ENCODE measurements at places on chromosomes 12 and 14.
A peak's percentile ranks its signal among the peaks of the same experiment; 100 is the strongest.

DNA sequence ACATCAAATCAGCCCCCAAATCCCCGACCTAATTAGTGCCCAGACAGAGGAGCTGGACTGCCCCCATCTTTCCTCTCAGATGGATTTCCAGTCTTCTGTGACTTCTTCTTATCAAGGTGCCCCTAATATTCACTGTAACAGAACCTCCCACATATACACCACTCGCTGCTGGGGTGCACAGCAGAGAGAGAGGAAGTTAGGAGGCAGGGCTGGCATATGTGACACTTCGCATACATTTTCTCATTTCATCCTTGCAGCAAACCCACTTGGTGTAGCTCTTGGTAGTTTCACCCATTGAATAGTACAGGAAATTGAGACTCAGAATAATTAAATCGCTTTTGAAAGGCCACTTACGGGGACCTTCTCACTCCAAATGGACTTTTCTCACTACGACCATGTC, 56.5 kb upstream of the CCND2 start:
- no peak for DNase-seq

DNA sequence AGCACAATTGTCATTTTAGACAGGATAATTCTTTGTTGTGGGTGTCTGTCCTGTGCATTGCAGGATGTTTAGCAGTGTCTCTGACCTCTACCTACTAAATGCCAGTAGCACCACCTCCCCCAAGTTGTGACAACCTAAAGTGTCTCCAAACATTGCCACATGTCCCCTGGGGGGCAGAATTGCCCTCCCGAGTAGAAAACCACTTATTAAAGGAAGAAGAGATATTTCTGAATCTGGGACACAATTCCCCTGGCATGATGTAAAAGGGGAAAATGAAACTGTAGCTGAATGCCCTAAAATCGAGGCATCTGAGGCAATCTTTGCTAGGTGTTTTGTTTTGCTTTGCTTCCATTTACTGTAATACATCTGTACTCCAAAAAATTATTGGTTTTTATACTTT, 116.8 kb upstream of the NAP1L1 start:
- no peak for DNase-seq

DNA sequence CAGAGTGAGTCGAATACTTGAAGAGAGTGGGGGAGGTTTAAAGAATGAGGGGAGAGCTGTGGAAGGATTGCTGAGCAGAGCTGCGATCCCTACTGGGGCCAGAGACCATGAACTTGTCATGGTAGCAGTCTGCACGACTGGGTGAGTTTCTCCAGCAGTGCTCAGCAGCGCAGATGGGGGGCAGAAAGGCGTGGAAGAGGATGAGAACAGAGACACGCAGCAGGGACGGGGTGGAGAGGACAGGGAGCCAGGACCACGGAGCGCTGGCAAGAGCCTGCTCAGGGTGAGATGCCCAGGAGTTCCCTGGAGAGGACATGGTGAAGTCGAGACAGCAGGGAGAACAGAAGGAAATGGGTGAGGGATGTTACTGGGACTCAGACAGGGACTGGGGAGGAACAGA, 2.1 kb upstream of the AQP6 start:
- DNase-seq, result no peak

DNA sequence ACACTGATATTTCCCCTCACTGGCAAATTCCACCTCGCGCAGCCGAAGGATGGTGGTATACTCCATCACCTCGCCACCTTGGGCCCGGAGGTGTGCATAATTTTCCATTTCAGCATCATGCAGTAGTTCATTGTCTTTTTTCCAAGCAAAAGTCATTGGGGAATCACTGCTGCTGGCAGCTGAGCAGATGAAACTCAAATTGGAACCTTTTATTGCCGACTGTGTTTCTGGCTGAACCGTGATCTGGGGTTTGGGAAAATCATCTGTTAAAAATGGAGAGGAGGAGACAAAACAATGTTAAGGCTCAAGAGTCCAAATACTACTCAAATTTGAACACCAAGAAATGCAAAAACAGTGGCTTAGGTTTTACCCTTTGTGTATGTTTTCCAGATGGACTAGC, 39.7 kb downstream of the LRIG3 start:
- no peak for DNase-seq

GRCh38 chr12:44696542-44696941, 179.6 kb downstream of the NELL2 start:
- no peak for DNase-seq

DNA sequence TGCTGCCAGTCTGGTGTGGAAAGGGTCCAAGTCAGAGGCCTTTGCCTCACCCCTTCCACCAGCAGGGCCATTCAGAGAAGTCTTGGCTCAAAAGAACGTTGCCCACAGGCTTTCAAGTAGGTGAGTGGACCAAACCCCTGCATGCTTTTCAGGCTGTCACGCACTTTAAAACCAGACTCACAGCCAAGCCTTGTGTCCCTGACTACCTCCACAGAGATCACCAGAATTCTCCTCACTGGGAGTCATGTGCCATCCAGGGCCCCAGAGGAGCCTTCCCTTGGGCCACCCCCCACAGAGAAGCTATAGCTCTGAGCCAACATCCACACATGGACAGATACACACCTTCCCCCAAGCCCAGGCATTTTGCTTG, 283.1 kb downstream of the DPF3 start:
- DNase-seq, result no peak

GRCh38 chr12:131120831-131121271, 167.1 kb downstream of the ADGRD1 start:
- DNase-seq, result no peak

DNA sequence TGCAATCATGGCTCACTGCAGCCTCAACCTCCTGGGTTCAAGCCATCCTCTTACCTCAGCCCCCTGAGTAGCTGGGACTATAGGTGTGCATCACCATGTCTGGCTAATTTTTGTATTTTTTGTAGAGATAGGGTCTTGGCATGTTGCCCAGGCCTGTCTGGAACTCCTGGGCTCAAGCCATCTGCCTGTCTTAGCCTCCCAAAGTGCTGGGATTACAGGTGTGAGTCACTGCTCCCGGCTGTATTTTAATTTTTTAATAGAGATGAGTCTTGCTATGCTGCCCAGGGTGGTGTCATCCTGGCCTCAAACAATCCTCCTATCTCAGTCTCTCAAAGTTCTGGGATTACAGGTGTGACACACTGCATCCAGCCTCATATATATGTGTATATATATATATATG, 31.7 kb upstream of the GPRC5A start:
- no peak for DNase-seq

DNA sequence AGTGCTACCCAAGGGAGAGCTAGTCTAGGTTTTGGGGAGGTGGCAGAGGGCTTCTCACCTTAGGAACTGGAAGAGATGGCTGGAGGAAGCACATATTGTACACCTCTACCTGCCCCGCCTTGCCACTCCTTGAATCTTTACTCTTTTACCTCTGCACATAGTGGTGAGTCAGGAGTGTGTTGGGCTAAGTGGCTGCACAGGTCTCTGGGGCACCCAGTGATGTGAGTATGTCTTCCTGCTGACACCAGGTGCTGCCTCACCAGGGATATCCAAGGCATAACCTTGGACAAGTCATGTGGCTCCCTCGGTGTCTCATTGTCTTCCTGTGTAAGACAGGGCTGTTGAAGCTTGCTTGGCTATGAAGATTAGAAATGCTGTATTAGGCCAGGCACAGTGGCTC, 19.8 kb upstream of the CABP1 start:
- no peak for DNase-seq

GRCh38 chr14:51951656-51952055, 37.7 kb upstream of the RTRAF start:
- no peak for DNase-seq

GRCh38 chr14:29062466-29062865, 295.9 kb downstream of the FOXG1 start:
- DNase-seq, result no peak

GRCh38 chr12:45232756-45233372, 17.0 kb downstream of the ANO6 start:
- DNase-seq, result peak; percentile 93

- DNase-seq, result no peak
These were observed 19.3 kb downstream of the CTSG start for GRCh38 chr14:24556756-24557155.

- DNase-seq, result peak; percentile 97
These were observed 131.5 kb downstream of the GPR135 start for GRCh38 chr14:59333668-59334067.

- no peak for DNase-seq
These were observed 704.2 kb upstream of the TMEM132C start for GRCh38 chr12:127562816-127563215.

GRCh38 chr14:59707778-59708561, 131.4 kb upstream of the CCDC175 start:
- DNase-seq, result no peak

DNA sequence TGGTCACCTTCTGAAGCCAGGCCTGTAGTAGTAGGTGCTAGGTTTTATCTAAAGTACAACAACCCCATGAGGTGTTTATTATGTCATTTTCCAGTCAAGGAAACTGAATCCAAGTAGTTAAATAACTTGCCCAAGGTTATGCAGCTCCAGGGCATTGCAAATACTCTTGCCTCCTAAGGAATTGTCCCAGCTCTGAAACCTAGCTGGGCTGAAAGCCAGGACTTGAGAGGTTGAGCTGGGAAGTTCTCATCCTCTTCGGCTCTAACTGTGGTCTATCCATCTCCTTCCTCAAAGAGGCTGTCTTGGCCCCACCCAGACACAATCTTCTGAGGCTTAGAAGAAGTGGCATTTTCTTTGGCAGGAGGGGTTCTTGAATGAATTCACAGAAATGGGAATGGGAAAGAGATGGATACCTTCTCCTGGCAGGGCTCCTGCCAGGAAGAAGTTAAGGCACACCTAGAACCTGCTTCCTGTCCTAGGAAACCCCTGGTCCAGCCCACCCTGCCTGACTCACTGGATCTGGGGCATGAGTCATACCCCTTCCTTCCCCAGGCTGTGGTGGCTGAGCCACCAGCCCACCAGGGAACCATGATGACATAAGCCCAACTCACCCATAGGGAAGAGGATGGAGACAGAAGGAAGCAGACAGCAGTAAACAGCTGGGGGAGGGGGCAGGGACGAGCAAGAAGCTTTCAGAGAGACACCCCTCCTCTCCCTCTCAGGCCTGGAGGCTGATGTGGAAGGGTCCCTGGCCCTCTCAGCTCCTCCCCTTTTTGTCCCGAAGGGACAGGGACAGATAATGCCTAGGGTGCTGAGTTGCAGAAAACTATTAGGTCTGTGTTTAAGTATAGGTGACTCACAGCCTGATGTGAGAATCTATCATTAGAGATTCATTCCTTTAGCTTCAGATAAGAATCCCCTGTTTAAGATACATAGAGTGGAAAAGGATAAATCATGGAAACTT, 2.1 kb upstream of the PLEK2 start:
- DNase-seq, result peak; percentile 64

GRCh38 chr12:81224626-81225025, 146.7 kb downstream of the ACSS3 start:
- no peak for DNase-seq

DNA sequence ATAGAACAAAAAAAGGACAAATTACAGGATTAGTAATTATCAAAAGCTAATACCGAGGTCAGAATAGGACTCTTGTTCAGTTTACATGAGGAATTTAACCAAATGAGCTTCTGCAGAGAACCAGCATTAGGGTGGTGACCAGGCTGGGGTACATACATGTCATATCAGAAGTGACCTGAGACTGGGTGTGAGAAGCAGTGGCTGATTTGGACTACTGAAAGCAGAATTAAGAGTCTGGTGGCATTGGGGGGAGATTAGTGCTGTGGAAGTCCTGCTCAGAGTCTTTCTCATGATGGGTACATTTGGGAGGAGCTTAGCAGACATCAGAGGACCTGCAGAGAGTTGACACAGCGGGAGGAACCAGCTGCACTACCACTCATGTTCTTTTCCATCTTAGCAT, 21.7 kb downstream of the TRAF3 start:
- no peak for DNase-seq

DNA sequence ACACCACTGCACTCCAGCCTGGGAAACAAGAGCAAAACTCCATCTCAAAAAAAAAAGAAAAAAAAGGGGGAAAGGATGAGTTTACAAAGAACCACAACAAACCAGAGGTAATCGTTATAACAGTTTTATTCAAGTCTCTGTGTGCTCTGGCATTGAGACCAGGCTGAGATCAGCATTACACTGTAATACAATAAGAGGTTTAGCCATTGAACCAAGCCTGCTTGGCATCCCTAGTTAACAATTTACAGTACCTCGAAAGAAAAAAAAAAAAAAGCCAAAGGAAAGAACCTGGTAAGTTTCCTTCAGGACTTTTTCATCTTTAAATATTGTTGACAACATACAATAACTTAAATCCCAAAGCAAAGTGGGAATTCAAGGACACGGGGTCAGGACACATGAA, 80.7 kb downstream of the TTC9 start:
- no peak for DNase-seq

DNA sequence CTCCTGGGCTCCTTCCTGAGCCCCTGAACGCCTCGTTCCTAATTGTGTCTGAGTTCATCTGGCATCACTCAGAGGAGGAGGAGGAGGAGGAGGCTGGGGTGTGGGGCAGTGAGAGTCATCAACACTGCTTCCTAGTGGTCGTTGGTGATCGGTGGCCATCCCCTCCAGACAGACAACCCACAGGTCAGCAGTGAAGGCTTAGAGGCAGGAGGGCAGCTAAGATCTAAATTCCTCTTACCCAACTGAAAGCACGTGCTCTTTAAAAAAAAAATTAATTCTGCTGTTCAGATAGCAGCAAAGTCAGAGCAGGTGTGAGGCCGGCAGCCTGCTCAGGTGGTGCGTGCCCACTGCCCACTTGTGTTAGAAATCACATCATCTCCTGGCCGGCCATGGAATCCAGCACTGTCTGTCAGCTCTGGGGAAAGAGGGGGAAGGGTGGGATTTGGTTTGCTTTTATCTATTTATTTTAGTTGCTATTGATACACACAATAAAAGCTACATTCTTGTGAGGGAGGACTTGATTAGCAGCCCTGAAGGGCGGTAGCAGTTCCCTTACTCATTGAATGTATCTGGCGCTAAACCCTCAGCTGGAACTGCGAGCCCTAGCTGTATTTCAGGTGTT, 46.6 kb downstream of the PPP2R5C start:
- DNase-seq, result no peak

- no peak for DNase-seq
These were observed 7.0 kb downstream of the ADCY6 start for GRCh38 chr12:48781750-48782456.

GRCh38 chr12:71214511-71215285, 56.9 kb upstream of the TSPAN8 start:
- DNase-seq, result no peak

DNA sequence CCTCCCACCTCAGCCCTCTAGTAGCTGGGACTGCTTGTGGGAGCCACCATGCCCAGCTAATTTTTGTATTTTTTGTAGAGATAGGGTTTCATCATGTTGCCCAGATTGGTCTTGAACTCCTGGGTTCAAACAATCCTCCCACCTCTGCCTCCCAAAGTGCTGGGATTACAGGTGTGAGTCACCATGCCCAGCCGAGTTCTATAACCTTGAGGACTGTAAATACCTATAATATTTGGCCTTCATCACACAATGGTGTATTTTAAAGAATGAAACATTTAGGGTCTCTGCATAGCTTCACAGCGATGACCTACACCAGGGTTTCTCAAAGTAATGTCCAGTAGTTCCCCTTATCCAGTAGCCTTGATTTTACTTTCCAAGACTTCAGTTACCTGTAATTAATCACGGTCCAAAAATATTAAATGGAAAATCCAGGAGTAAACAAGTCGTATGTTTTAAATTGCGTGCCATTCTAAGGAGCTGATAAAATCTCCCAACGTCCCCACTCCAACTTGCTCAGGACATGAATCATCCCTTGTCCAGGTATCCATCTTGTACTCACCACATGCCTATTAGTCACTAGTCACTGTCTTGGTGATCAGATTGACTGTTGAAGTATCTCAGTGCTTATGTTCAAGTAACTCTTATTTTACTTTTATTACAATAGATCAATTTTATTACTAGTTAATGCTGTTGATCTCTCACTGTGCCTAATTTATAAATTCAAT, 368.2 kb downstream of the BTG1 start:
- no peak for DNase-seq
